ENCODE measurements at places on chromosomes 3 and 15.

GRCh38 chr3:20394243-20394642, 208.2 kb upstream of the SGO1 start:
- H3K36me3 ChIP-seq: peaks cover 2% of the 10 kb centered on the region
- no peak overlapping the region for H3K27ac ChIP-seq
- DNase-seq: peak; percentile 33
- no peaks in the 10 kb centered on the region for H3K4me1 ChIP-seq
- H3K27me3 ChIP-seq: no peaks in the 10 kb centered on the region

DNA sequence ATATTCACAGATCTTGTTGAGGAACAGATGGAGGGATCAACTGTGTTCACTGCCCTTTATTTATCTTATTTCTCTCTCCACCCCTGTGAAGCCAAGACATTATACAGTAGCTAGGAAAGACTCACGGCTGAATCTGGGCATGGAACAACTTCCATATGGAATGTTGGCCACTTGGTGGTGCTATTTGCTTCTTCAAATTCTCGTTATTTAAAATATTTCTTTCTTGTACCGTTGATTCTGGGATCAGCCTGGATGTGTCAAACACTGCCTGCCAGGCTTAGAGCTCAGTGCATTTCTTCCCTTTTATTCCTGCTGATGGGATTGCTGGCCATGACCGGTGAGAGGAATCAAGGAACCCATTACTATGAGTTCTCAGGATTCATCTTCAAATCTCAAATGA, 17.5 kb upstream of the GASK1A start:
- no peaks in the 10 kb centered on the region for H3K4me1 ChIP-seq
- no peaks in the 10 kb centered on the region for H3K27me3 ChIP-seq
- H3K36me3 ChIP-seq: no peaks in the 10 kb centered on the region
- H3K27ac ChIP-seq: no peak overlapping the region

- H3K4me3 ChIP-seq: no peak overlapping the region
- no peaks in the 10 kb centered on the region for H3K36me3 ChIP-seq
- DNase-seq: no peak
- H3K4me1 ChIP-seq: no peaks in the 10 kb centered on the region
- no peak overlapping the region for H3K27ac ChIP-seq
- no peaks in the 10 kb centered on the region for H3K27me3 ChIP-seq
Observed at GRCh38 chr3:189588475-189589178, 42.6 kb upstream of the TP63 start.

DNA sequence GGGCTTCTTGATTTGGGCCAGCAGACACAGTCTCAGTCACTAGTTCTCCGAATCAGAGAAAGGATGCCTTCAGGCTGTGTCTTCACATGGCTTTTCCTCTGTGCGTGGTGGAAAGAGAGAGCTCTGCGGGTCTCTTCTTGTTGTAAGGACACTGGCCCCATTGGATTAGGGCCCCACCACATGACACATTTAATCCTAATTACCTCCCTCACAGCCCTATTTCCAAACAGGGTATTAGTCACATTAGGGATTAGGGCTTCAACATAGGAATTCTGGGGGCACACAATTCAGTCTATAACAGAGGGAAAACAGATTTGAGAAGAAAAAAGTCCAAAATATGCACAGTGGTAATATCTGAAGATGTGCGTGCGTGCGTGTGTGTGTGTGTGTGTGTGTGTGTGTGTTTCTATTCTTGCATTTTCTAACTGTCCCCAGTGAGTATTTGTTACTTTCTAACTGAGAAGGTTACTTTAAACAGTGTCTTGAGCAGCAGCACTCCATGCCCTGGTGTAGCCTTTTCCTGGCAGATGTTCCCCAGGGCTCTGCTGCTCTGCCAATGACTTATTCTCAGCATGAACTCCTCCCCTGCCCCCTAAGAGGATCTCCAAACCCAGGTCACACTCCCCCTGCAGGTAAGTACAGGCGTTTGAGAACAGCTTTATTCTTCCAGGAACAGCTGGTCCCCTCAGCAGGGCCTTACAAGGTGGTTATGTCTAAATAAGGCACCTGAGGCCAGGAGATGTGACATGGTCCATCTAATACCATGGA, 72.9 kb downstream of the RPL39L start:
- no peak overlapping the region for H3K4me3 ChIP-seq
- DNase-seq: peak; percentile 85
- peaks cover 69% of the 10 kb centered on the region for H3K36me3 ChIP-seq
- no peak overlapping the region for H3K27ac ChIP-seq
- H3K27me3 ChIP-seq: no peaks in the 10 kb centered on the region

DNA sequence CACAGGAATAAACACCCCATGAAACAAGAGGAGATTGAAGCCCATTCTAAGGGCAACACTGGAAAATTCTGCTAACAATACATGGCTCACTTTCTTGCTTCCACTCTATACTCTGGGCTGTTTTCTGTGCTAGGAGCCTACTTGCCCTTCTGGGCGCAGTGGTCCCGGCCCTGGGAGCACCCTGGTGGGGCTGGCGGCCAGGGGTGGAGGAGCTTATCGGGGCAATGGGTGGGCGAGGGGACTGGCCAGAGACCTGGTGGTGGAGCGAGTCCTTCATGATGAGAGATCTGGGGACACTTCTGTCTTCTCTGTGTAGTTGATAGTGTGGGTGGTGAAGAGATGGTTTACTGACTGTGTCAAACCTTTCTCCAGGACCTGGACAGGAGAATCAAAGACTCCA, 1128.5 kb downstream of the TBL1XR1 start:
- H3K27me3 ChIP-seq: no peaks in the 10 kb centered on the region
- H3K36me3 ChIP-seq: no peaks in the 10 kb centered on the region
- no peak for DNase-seq
- no peak overlapping the region for H3K27ac ChIP-seq
- no peaks in the 10 kb centered on the region for H3K4me1 ChIP-seq
- H3K4me3 ChIP-seq: no peak overlapping the region

- H3K4me3 ChIP-seq: no peak overlapping the region
- peaks cover 4% of the 10 kb centered on the region for H3K27me3 ChIP-seq
- H3K36me3 ChIP-seq: peaks cover 10% of the 10 kb centered on the region
- no peak overlapping the region for H3K27ac ChIP-seq
- H3K4me1 ChIP-seq: no peaks in the 10 kb centered on the region
Observed at GRCh38 chr3:141407047-141407446, 38.7 kb downstream of the ZBTB38 start.

- no peak for DNase-seq
- H3K27me3 ChIP-seq: no peaks in the 10 kb centered on the region
- no peak overlapping the region for H3K27ac ChIP-seq
- no peak overlapping the region for H3K4me3 ChIP-seq
- no peaks in the 10 kb centered on the region for H3K4me1 ChIP-seq
- no peaks in the 10 kb centered on the region for H3K36me3 ChIP-seq
Observed at GRCh38 chr3:154559623-154560022, 129.6 kb upstream of the GPR149 start.

DNA sequence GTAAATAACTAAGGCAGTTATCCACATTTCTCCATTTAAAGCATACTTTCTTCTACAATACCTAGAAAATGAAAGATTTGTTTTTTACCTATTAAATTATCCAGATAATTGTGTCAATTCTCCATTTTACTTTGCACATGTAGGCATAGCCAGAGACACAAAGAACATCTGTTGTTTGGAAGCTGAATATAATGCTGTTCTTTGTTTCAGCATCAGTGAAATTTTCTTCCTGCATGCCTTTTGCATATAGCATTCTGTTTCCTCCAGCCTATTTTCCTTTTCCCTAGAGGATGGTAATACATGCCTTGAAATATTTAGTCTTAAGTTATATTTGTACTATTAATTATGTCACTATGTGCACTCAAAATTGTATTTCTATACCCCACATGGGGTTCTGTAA, 233.7 kb downstream of the CNTN6 start:
- no peak overlapping the region for H3K4me3 ChIP-seq
- no peaks in the 10 kb centered on the region for H3K27me3 ChIP-seq
- H3K27ac ChIP-seq: no peak overlapping the region
- no peak for DNase-seq
- no peaks in the 10 kb centered on the region for H3K36me3 ChIP-seq

- no peaks in the 10 kb centered on the region for H3K27me3 ChIP-seq
- peaks cover 8% of the 10 kb centered on the region for H3K36me3 ChIP-seq
- H3K4me3 ChIP-seq: no peak overlapping the region
- H3K27ac ChIP-seq: no peak overlapping the region
Observed at GRCh38 chr3:31859245-31859644, 121.8 kb downstream of the OSBPL10 start.

GRCh38 chr3:156188757-156189156, 68.4 kb downstream of the KCNAB1 start:
- no peak overlapping the region for H3K27ac ChIP-seq
- no peaks in the 10 kb centered on the region for H3K36me3 ChIP-seq
- H3K4me3 ChIP-seq: no peak overlapping the region
- no peaks in the 10 kb centered on the region for H3K27me3 ChIP-seq

DNA sequence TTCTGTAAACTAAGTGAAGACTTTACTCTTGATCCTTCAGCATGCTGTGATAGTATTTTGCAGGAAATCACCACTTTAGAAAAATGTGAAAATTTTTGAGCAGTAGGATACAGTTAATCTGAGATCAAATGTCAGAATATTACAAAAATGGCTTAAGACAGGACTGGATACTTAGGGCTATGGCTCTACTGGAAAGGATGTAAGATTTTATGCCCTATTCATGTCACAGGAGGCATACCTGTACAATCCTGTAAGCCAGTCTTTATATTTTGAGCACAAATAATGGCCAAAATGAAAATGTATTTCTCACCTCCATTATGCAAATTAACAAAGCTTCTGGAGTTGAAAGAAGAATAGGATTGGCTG, 8.6 kb upstream of the TGFBR2 start:
- H3K36me3 ChIP-seq: no peaks in the 10 kb centered on the region
- H3K4me1 ChIP-seq: no peaks in the 10 kb centered on the region
- no peak overlapping the region for H3K4me3 ChIP-seq
- no peak for DNase-seq
- H3K27ac ChIP-seq: no peak overlapping the region

DNA sequence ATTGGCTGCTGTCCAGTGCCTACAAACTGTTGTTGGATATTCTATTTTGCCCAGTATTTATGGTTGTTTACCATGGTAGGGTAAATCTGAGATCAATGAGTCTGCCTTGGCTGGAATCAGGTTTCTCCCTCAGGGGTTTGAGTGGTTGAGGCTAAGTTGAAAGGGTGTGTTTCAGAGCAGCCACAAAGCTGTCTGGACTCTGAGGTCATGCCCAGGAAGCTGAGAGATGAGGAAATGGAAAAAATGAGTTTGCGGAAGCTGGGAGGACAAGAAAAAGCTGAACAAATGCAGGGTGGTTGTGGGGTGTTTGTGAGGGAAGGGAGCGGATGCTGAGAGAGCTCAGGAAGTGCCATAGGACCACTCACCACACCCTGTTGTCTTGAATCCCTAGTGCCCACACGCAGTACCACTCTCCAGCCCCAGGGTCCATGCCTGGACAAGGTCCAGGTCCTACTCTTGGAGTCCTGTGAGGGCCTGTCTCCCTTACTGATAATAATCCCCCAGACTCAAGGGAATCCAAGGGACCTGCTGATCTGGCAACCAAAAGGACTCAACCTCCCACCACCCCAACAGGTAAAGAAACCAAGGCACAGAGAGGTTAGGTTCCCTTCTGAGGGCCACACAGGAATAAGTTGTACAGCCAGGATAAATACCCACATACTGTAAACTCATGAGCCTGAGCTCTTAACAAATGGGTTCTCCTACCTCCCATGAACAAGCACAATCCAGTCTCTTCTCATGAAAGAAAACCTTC, 81.6 kb downstream of the PPCDC start:
- H3K4me1 ChIP-seq: no peaks in the 10 kb centered on the region
- no peak overlapping the region for H3K27ac ChIP-seq
- no peak overlapping the region for H3K4me3 ChIP-seq
- no peak for DNase-seq
- H3K27me3 ChIP-seq: no peaks in the 10 kb centered on the region

- H3K36me3 ChIP-seq: peaks cover 6% of the 10 kb centered on the region
- H3K27ac ChIP-seq: no peak overlapping the region
- no peaks in the 10 kb centered on the region for H3K27me3 ChIP-seq
- H3K4me3 ChIP-seq: peak overlapping the region; percentile 81
- DNase-seq: no peak
Observed at GRCh38 chr3:57163751-57164150, 1.4 kb downstream of the IL17RD start.

- H3K27me3 ChIP-seq: no peaks in the 10 kb centered on the region
- H3K36me3 ChIP-seq: no peaks in the 10 kb centered on the region
- no peak for DNase-seq
- H3K27ac ChIP-seq: no peak overlapping the region
- H3K4me1 ChIP-seq: no peaks in the 10 kb centered on the region
- H3K4me3 ChIP-seq: no peak overlapping the region
Observed at GRCh38 chr15:90364251-90364650, 12.2 kb downstream of the ZNF774 start.

GRCh38 chr3:150399060-150399459, 9.0 kb upstream of the TSC22D2 start:
- H3K4me1 ChIP-seq: no peaks in the 10 kb centered on the region
- H3K27me3 ChIP-seq: no peaks in the 10 kb centered on the region
- H3K36me3 ChIP-seq: no peaks in the 10 kb centered on the region
- DNase-seq: no peak
- no peak overlapping the region for H3K27ac ChIP-seq

DNA sequence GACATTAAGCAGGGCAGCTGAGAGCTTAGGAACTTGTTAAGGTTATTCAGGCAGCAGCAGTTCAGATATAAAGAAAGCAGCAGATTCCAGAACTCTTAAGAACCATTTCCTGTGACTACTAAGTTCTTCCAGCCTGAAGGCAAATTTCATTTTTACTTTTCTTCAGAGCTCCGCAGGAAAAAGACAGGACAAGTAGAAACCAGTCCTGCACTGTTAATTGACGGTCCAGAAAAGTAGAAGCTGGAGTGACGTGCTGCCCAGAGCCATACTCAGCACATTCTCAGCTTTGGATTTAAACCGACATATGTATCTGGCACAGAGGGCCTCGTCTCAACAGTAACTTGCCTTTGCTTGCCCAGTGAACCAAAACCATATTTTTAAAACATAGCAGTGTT, 219.4 kb upstream of the STRIT1 start:
- no peak for DNase-seq
- H3K27ac ChIP-seq: no peak overlapping the region

- peak; percentile 51 for DNase-seq
- peak overlapping the region; percentile 57 for H3K4me3 ChIP-seq
- no peaks in the 10 kb centered on the region for H3K36me3 ChIP-seq
- no peaks in the 10 kb centered on the region for H3K27me3 ChIP-seq
- H3K4me1 ChIP-seq: no peaks in the 10 kb centered on the region
- H3K27ac ChIP-seq: no peak overlapping the region
Observed at GRCh38 chr15:83365370-83365938, 81.0 kb upstream of the BNC1 start.

DNA sequence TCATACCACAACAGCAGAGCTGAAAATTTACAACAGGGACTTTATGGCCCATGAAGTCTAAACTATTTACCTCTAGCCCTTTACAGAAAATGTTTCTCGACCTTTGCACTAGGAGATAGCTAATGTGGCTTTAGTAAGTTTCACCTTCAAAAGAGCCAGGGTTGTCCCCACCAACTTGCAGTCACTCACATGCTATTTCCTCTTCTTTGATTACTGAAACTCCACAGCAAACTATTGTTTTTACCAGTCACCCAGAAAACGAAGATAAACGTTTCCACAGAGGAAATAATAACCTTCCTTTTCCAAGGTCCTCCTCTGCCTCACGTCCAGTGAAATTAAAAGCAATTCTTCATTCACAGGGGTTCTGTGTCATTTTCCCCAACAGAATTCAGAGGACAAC, 48.2 kb downstream of the WWTR1 start:
- H3K36me3 ChIP-seq: no peaks in the 10 kb centered on the region
- H3K27me3 ChIP-seq: no peaks in the 10 kb centered on the region
- H3K4me1 ChIP-seq: peaks cover 4% of the 10 kb centered on the region
- no peak overlapping the region for H3K4me3 ChIP-seq

All from H9 (cell line).